ENCODE measurements at places on chromosomes 4 and X. TPM values are rescaled to one million over a fixed set of nuclear protein-coding genes. Genes with fewer than 3 reads are reported as not detected.

DNA sequence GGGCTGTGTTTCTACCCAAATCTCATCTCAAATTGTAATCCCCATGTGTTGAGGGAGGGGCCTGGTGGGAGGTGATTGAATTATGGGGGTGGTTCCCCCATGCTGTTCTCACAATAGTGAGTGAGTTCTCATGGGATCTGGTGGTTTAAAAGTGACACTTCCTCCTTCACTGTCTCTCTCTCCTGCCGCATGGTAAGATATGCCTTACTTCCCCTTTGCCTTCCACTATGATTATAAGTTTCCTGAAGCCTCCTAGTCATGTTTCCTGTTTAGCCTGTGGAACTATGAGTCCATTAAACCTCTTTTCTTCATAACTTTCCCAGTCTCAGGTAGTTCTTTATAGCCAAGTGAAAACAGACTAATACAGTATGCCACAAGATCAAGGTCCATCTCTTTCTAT is 70.0 kb upstream of the MSX1 start:
- no peak for DNase-seq

GRCh38 chrX:23935106-23935505 is 27.3 kb downstream of the CXorf58 start:
- DNase-seq: no peak

DNA sequence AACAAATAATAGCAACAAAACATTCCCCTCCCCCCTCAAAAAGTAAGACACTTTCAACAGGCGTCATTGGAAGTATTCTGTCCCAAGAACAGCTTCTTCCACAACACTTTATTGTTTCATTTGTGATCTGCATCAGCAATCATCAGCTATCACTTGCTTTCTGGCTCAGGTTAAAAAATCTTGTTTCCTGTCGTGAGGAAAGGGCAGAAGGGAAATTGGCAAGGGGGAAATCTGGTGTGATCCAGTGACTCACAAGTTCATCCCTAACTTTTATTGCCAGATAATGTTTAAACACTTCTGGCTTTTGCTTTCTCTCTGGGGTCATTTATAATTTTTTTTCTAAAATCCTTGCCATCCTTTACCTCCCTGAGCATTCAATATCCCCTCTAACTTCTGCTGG is 247.4 kb upstream of the GIMD1 start:
- DNase-seq: no peak

The TIMM8A gene
- 15.9 TPM for total RNA-seq

DNA sequence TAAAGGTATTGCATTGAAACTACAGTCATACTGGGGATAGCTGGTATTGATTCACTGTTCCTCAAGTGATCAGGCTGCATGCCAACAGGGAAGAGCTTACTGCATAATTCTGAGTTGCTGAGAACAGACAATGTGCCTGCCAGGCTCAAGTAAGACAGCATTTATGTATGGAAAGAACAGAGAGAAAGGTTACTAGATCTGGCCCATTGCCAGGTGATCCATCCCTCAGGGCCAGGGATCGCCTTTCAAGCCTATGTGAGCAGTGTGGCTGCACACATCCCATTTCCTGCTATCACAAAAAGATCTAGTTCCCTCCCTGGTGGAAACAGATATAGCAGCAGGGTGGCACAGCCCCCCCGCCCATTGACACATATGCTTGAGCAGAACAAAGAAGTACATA is 254.0 kb downstream of the TMA16 start:
- no peak for DNase-seq

The SLC4A4 gene
- total RNA-seq: not detected

- peak; percentile 79 for DNase-seq
Observed at GRCh38 chr4:54228056-54228527, 1.0 kb upstream of the PDGFRA start.

DNA sequence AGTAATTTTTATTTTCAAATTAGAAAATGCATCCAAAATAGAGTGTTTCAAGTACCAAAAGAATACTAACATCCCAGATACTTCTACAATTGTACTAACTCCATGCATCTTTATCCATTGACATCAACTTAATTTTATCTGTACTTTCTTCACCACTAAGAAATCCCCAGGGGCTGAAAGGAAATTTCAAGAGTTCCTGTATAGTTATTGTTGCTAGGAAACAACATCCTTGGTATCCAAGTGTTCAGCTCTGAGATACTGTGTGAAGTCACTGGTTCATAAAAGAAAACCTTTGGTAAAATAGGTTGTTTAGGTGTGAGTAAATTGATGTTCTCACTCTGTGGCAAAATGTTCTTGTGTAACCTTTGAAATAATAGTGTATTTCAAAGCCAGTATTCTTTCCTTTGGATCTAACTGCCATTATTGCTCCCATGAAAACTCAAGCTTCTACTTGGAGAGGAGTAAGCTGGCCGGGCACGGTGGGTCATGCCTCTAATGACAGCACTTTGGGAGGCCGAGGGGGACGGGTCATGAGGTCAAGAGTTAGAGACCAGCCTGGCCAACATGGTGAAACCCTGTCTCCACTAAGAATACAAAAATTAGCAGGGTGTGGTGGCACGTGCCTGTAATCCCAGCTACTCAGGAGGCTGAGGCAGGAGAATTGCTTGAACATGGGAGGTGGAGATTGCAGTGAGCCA is 72.9 kb downstream of the COMMD8 start:
- DNase-seq: no peak

GRCh38 chrX:132480581-132481203 is 8.1 kb downstream of the MBNL3 start:
- peak; percentile 61 for DNase-seq

- no peak for DNase-seq
Observed at GRCh38 chr4:82621251-82621650, 59.5 kb upstream of the TMEM150C start.

The FGFRL1 gene
- total RNA-seq: 8.0 TPM

The GAGE13 gene
- not detected for total RNA-seq

DNA sequence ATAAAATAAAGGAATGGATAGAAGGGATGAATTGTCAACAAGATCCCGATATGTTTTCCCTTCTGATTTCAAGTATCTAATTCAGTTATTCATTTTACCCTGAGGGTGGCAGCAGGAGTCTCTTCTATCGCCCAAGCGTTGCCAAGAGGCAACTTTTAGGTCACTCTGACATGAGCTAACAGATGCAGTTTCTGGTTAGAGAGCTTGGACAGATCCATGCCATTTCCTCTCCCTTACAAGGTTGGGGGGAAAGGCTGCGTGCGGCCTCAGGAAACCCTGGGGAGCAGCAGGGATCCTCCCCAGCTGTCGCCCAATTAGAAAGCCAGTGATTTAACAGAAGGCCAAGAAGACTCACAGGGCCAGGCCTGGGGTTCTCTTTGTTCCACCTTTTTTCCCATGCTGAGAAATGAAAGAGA is 35.3 kb upstream of the WAS start:
- peak; percentile 53 for DNase-seq

DNA sequence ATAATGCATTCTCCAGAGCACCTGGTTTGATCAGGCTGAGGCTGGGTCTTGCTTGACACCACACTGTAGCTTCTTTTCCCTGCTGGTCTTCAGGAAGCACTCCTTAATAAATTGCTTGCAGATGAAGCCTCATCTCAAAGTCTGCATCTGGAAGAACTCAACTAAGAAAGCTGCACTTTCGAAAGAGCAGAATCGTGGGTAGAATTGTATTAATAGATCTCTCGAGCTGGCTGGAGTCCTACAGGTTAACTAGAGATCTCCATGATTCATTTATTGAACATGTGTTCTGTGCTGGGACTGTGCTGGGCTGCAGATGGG is 152.7 kb downstream of the STK32B start:
- no peak for DNase-seq

The USP9X gene
- 63.4 TPM for total RNA-seq

DNA sequence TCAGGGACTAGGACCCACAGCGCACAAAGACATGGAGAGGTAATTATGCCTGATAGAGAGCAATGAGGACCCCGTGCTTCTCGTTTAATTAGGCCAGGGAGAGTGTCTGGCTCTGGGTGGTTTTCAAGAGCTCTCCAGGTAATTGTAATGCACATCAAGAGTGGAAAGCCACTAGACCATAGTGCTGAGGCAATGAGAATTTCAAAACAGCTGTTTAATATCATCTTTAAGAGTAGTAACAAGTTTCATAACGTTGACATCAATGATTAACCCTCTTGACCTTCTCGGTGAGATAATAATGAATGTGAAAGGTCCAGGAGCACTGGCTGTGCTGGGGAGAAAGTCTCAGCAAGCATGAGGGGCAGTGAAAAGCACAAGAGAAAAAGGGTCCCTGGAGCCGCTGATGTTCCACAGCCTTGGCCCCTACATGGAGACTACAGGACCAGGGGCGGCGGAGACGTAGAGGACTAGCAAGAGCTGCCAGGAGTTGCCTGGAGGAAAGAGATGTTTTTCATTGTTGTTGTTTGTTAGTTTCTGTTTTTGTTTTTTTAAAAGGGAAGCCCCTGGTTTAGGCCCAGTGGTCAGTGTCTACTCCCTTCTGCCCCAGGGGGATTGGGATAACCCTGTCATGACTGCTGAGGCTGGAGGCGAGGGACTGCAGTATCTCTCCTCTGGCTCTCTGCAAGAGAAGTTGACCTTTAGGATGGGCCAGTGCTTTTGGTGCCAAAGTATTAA is 14.8 kb upstream of the CXCR3 start:
- DNase-seq: no peak

- no peak for DNase-seq
Observed at GRCh38 chr4:123777373-123777772, 380.8 kb downstream of the SPRY1 start.

- DNase-seq: no peak
Observed at GRCh38 chrX:102902355-102902754, 34.7 kb upstream of the RAB40AL start.

GRCh38 chr4:55528491-55528890 is 18.2 kb downstream of the CLOCK start:
- DNase-seq: no peak

GRCh38 chr4:147899512-147899911 is 167.6 kb downstream of the ARHGAP10 start:
- DNase-seq: no peak

DNA sequence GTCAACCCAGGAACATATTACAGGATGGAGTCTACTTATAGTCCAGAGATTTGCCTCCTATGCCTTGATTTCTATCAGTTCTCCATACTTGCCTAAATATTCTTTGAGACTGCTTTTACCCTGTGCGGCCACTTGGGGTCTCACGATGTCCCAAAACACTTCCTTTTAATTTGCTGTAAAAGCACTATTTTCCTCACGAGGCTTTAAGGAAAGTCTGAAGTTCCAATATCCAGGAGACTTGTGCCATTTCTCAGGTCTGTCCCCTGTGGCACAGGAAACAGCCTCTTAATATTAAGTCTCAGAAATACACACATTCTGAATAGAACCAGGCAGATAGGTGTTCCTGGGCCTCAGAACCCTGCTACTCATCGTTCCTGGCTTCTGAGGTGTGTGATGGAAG is 142.9 kb downstream of the TMEM164 start:
- DNase-seq: peak; percentile 44

The PAGE4 gene
- total RNA-seq: not detected
